ENCODE measurements at places on chromosomes 11 and 22.

DNA sequence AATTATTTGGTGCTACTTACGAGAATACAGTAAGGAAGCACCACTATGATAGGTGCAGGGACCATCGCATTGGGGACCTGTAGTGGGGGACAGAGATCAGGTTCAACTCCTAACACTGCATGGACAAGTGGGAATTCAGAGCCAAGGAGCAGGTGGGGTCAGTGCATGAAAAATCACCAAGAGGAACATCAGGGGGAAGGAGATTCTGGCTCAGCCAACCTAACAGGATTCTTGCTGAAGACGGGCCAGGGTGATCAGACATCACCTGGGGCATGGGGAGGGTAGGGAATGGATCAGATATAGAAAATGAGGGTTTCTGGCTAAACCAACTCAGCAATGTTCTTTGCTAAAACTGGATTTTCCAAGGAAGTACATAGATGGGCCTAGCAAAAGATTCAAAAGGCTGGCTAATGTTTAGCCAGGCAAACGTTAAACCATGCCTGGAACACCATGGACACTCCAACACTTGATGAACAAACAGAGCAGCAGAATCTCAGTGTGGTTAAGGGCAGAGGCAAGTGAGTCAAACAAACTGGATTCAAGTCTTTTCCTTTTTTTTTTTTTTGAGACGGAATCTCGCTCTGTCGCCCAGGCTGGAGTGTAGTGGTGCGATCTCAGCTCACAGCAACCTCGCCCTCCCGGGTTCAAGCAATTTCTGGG, 70.0 kb downstream of the MICAL3 start:
- DNase-seq, result no peak

DNA sequence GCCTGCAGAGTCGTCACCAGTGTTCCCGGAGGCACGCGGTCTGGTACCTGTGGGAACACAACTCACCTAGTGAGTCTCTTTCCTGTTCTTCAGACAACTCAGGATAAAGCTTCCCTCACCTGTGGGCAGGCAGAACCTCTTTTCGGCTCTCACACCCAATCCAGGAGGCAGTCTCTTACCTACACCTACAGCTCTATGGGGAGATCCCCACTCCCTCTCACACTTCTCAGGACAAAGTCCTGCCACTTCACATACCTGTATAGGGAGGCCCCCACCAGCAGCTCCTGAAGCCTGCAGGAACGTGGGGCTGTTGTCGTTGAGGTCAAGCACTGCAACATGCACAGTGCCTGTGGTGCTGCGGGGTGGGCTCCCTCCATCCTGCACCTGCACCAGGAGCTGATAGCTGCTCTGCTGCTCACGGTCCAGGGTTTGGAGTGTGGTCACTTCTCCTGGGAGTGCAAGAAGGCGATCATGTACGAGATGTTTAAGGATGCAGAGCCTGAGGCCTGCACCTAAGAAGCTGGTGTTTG, 12.2 kb upstream of the TPP1 start:
- DNase-seq, result no peak

DNA sequence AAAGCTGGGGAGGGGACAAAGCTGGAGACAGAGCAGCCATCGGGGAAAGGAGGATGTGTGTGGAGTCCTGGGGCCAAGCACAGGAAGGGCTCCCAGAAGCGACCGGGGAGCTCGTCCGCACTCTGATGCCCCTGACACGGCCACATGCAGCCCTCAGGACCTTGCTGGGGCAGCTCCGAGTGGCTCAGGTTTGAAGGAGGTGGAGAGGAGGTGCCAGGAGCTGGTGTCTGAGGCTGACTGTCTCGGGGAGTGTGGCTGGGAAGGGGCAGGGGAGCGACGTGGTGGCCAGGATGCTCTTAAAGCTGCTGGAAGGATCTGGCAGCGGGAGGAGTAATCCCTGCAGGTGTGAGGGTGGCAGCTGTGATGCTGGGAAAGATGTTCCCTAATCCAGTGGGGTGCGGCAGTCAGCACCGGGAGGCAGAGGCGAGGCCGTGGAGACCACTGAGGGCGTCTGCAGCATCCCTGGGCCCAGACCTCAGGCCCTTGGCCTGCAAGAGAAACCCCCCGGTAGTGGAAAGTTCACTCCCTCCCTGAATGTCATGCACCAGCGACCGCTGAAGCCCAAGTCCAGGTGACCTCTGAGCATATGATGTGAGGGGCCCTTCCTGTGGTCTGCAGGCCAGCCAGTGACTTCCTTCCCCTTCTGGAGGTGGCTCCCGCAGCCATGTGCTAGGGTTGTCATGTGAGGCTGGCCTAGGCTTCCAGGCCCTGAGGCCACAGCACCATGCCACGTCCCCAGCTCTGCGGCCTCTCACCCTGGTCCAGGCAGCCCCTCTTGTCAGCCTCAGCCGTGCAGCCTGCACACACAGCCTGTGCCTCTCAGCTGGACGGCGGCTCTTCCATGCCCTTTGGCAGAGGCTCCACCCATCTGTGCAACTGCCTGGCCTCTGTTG, 17.2 kb upstream of the CTSD start:
- no peak for DNase-seq

DNA sequence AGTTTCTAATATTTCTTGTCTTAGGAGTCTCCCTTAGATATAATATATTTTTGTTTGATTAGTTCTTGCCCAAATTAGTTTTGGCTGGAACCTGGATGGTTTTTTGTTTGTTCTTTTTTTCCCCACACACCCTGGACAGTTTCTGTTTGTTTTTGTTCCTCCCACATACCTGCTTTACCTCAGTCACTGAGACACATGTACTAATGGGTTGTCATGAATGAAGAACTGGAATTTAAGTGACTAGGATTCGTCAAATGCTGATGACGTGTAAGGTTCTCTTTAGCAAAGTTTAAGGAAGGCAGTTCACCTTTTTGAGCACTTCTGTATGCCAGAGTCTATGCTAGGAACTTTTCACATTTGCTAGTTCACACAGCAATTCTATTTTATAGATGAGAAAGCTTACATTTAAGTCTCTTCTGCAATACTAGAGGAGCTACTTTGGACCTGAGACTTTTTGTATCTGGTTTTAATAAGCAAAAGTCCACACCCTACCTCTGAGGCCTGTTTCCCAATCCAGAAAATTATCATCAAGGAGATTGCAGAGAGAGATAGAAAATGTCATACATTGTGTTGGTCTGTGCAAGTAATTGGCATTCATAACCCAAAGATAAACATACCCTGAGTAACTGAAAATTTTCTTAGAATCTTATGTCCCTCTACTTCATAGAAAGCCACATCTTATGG, 86.7 kb upstream of the RAB1B start:
- no peak for DNase-seq

GRCh38 chr11:67120881-67121710, 2.0 kb downstream of the KDM2A start:
- DNase-seq, result no peak
